ENCODE measurements at places on chromosomes 1 and 21.

DNA sequence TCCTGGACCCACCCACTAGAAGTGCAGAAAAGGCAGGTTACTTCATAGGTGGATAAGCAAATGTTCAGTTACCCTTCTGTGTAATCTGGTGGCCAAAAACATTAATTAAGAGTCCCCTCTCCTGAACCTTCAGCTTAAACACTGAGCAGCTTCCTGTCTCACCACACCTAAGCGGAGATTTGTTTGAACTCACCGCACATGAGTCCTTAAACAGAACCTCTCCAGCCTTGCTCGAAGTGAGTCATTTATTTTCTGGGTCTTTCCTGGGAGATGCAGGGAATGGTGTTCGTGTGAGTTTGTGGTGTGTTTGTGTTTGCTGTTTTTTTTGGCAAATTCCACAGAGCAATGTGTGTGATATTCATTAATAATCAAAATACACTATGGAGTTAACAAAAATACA is 7.6 kb upstream of the FNBP1L start:
- DNase-seq: no peak

GRCh38 chr1:60540141-60540540 is 466.6 kb upstream of the C1orf87 start:
- DNase-seq: no peak

DNA sequence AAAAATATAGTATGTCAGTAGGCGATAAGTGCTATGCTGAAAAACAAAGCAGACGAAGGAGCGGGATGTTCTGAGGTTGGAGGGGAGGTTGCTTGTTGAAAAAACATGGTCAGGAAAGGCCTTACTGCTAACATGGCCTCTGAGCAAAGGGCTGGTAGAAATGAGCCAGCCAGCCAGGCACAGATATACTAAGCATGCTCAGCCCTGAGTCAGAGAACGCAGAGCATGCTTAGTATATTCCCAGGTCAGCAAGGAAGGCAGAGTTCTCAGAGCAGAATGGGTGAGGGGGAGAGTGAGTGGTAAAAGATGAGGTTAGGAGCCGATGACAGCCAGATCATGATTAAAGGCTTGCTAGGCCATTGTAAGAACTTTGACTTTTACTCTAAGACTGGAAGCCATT is 36.7 kb downstream of the ZBTB40 start:
- DNase-seq: no peak

DNA sequence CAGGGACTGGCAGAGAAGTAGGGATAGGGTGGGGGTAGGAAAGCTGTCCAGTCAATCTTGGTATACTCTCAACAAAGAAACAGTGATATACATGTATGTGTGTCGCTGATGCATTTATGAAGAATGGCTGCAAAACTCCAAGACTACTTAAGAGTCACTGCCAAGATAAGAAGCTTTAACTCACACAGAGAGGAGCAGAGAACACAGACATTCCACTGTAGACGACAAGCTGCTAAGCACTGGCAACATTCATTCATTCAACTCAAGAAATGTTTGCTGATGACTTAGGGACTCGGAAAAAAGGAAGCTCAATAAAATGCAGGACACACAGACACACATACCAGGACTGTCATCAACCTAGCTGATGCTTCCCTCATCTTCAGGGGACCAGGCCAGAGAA is 5.5 kb downstream of the CTNNBIP1 start:
- peak; percentile 19 for DNase-seq

- no peak for DNase-seq
These were observed 33.7 kb upstream of the CD2 start for GRCh38 chr1:116720364-116721038.

- no peak for DNase-seq
These were observed 2.3 kb downstream of the DMRTB1 start for GRCh38 chr1:53461323-53462044.

DNA sequence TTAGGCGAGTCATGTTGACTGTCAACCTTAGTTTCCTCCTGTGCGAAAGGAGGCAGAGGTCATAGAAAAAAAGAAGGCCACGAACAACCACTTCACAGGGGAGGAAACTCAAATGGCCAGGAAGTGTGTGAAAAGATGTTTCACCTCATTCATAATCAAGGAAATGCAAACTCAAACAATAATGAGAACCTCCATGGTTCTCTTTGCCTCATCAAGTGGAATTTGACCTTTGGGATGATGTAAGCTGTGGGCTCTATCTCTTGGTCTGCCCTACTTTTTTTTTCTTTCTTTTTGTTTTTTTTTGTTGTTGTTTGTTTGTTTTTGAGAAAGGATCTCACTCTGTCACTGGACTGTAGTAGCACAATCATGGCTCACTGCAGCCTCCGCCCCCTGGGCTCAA is 55.9 kb upstream of the GRHL3 start:
- no peak for DNase-seq

DNA sequence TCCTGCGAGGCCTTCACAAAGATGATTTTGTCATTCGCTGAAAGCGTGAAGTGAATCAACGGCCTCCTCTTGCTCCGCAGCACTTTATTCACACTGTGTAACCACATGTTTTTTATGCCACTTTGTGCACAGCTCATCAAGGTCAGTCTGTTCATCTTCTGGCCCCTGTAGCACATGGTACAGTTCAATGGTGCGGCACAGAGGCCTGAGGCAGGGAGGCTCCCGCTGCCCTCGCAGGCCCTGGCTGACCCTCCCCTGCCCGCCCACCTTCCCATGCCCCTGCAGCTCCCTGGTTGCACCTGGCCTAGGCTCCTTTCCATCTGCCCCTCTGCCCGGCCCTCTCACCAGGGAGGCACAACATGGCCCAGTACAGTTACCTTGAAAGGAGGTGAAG is 87.5 kb downstream of the CD247 start:
- DNase-seq: no peak

- no peak for DNase-seq
These were observed 6.1 kb downstream of the NPPA start for GRCh38 chr1:11841245-11842153.

DNA sequence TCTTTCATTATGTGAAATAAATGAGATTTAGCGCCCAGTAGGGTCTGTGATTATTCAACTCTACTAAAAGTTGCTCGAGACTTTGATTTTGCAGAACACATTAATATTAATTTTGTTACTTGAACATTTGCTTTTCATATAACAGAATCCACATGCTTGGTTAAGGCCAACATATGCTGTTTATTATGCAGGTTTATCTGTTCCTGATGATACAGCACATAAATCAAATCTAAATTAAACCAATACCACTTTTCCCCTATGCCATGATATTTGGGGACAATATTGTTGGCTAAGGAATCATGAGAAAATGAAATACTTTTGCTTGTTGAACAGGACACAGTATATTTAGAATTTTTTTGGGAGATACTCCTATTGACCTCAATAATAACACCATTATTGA is 291.1 kb downstream of the USP25 start:
- DNase-seq: no peak

DNA sequence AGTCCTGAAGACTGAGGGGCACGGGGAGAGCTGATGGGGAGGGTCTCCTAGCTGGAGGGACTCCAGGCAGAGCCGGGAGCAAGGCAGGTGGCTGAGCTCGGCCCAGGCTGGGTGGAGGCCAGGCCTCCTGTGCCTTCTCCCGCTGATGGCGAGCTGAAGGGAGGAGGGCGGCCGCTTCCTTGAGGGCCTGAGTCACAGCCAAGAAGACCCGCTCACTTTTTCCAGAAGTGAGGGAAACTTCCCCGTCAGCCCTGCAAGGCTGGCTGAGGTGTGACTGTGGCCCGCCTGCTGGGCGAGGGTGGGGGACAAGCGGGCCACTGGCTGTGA is 1.7 kb upstream of the VWA1 start:
- DNase-seq: no peak

DNA sequence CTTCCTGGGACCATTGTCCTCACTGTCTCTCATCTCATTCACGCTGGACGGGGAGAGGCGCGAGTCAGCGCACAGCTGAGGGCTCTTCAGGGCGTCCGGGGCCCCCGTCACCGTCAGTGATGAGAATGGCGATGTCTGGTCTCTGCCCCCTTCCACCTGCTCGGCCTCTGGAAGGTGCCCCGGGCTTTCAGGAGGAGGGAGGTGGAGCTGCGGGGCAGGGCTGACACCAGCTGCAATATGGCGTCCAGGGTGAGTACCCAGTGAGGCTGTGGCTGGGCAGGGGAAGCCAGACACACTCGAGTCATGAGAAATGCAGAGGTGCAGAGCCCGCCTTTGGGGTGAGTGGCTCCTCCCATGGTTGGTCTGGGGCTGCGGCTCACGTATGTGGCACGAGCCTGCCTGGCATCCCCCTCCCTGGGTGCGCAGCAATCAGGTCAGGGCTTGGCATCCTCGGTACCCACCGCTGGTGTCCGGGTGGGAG is 15.1 kb downstream of the MORN1 start:
- DNase-seq: no peak

DNA sequence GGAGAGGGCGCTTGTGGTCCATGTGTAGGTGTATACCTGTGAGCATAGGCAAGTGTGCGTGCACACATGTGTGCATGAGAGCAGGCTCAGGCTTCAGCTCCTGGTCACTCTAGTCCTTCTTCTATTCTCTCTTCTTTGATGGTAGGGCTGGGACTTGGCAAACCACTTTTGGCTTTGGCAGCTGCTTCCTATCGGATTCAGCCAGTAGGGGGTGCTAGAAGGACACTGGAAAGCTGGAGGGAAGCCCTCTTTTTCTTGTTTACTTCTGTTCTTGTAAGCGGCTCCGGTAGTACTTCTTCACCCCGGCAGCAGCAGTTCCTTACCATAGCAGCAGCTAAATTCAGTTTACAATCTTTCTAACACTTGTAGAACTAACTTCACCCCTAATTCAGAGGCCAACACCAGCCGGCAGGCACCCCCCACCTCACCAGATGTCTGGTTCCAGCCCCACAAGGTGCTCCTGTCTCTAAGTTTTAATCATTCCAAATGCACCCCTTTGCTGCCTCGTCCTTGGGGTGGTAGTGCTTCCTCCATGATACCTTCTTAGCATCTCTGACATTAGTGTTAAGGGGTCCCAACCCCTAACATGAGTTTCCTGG is 25.1 kb downstream of the NENF start:
- DNase-seq: no peak

DNA sequence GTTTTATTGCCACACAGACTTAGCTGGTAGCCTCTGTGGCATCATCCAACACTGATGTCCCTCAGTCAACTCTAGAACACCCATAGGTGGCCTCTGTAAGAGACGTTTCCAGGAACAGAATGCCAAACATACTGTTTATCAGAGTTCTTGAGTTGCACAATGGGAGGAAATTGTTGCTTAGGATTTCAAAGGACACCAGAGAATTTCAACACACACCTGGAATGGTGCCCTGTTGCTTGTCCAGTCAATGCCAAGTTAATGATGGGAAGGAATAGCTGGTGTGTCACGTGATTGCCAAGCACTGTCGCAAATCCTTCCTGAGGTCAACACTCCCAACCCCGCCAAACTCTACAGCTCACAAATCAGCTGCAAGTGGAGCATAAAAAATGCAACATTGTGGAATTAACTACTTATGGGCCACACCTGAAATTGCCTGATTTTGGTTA is 28.6 kb upstream of the DUSP23 start:
- peak; percentile 61 for DNase-seq

DNA sequence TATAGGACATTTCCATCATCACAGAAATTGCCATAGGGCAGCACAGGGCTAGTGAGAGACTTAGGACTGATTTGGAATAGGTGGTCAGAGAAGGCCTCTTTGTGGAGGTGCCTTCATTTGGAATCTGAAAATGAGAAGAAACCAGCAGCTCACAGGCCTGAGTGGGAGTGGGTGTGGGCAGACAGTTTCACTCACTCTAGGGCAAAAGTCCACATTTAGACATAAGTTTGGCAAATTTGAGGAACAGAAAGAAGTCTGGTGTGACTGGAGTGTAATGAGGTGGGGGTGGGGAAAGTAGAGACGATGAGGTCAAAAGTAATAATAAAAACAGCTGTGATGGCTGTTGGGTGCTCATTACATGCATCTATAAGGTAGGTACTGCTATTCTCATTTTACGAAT is 22.4 kb upstream of the BCAR3 start:
- DNase-seq: no peak

DNA sequence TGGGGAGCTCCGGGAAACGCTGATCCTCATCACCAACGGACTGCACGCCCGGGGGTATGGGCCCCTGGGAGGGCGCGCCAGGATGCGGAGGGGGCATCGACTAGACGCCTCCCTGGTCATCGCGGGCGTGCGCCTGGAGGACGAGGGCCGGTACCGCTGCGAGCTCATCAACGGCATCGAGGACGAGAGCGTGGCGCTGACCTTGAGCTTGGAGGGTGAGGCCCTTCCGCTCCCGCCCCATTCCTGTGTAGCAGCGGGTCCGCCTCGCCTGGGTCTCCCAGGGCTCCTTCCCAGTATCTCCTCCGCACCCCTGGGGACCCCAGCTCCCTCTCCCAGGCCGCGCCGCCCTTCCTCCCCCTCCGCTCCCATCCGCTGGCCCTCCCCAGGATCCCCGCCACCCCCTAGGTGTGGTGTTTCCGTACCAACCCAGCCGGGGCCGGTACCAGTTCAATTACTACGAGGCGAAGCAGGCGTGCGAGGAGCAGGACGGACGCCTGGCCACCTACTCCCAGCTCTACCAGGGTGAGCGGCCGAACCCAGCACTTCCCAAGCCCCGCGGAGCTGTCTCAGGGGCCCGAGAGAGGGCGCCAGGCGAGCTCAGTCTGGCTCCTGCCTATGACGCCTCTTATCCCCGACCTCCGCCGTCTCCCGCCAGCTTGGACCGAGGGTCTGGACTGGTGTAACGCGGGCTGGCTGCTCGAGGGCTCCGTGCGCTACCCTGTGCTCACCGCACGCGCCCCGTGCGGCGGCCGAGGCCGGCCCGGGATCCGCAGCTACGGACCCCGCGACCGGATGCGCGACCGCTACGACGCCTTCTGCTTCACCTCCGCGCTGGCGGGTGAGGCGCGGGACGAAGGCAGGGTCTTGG is 5.0 kb downstream of the HAPLN2 start:
- peak; percentile 44 for DNase-seq

Data from NCI-H226 (cell line).